Aorta (tissue), 5 donors: ENCODE measurements at places on chromosomes 6 and 20.

DNA sequence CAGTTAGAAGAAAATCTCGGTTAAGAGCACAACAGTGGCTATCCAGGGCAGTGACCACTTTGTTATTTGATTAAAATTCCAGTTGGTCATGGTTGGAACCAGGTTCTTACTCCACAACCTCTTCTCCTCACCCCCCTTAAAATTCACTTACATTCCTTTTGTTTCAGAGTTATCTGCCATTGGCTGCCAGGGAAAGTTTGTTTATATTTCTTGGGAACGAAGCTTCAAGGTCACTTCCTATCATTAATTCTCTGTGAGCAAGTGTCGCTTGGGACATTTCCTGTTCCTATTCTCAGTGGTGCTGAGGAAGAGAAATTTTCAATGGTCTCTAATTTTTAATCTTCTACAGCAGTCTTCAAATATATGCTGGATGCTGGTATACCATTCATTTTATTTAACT lies 121.1 kb upstream of the COL21A1 start:
- no peak for DNase-seq

DNA sequence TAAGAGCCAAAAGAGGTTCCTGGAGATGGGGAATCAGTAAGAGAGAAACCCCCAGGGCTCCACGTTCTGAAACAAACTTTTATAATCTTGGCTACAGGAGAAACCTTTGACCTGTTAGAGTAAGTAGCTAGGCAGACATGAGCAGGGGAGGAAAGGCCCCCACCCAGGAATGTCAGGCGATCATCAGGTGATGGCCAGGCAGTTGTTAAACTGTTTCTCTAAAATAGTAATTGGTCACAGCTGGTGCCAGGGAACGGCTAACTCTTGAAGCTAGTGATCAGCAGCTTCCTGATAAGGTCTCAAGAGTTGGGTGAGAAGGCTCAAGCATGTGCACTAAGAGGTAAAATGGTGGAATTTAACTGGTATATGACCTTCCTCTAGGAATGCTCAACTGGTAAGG lies 263.8 kb downstream of the HDGFL1 start:
- no peak for DNase-seq

GRCh38 chr20:24160563-24161281 lies 172.1 kb upstream of the GGTLC1 start:
- DNase-seq, result peak; percentile 83

GRCh38 chr20:1313236-1313964 lies 15.5 kb downstream of the SDCBP2 start:
- DNase-seq, result peak; percentile 80

GRCh38 chr6:37819177-37819801 lies at the start of gene ZFAND3:
ZFAND3 (plus strand) TSS chr6:37819727; CDS start chr6:37819946, 219 bp downstream.
- DNase-seq, result peak; percentile 99

DNA sequence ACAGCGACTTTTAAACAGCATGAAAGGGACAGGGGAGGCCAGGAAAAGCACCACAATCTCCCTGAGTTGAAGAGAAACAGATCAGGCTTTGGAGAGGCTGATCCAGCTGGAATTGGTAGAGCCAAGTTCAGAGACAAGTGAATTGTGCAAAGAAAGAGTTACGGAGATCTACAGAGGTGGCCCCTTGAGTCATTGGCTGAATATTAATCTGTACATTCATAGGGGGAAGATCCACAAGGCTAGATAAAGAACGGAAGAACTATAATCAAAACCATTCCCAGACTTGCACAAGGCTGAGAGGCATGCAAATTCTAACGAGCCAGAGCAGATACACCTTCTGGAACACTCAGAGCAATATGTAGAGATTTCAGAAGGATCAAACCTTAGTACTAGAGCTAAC lies 14.2 kb upstream of the FOXQ1 start:
- DNase-seq, result no peak
